NCI-H1092 treated with DMSO at 0.1 percent for 48 hours (cell line): ENCODE measurements at places on chromosomes 13 and 19.

GRCh38 chr13:44395976-44396694 is 22.5 kb downstream of the SERP2 start:
- no peak for DNase-seq

- DNase-seq = no peak
Measured at GRCh38 chr13:77062097-77062496, 35.1 kb upstream of the FBXL3 start.

DNA sequence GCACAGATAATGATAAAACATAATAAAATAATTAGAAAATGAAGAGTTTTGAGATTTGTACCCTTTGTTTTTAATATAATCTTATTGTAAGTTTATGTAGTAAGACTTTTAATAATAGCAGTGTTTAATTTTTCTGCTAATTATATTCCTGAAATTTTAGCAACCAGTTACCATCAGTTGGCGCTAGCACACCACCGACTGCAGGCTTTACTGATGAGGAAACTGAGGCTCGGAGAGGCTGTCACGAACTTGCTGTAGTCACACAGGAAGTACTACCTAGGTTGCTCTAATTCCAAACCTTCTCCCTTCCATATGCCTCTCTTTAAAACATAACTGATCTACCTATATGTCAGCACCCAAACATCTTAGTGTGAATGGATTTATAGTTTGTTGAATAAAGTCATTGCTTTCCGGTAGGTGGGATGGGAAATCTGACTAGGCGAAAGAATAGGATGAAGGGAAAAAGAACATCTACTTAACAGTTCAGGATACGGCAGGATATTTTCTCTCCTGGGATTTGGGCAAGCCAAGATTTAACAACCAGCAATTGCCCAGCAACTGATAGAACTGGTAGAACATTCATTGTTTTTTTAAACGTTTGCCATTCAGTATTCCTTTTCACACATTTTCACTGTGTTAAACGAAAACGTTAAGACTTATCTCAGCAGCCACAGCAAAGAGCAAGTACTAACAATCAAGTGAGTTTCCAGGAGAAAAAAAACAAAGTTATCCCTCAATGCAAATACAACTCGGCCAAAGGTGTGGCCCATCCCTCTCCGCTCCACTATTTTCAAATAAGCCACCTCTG is 822 bp upstream of the RFXAP start:
- peak; percentile 58 for DNase-seq

- DNase-seq = no peak
Measured at GRCh38 chr13:59963383-59963782, 200.3 kb downstream of the DIAPH3 start.

- no peak for DNase-seq
Measured at GRCh38 chr13:97311956-97312355, 89.8 kb downstream of the MBNL2 start.

DNA sequence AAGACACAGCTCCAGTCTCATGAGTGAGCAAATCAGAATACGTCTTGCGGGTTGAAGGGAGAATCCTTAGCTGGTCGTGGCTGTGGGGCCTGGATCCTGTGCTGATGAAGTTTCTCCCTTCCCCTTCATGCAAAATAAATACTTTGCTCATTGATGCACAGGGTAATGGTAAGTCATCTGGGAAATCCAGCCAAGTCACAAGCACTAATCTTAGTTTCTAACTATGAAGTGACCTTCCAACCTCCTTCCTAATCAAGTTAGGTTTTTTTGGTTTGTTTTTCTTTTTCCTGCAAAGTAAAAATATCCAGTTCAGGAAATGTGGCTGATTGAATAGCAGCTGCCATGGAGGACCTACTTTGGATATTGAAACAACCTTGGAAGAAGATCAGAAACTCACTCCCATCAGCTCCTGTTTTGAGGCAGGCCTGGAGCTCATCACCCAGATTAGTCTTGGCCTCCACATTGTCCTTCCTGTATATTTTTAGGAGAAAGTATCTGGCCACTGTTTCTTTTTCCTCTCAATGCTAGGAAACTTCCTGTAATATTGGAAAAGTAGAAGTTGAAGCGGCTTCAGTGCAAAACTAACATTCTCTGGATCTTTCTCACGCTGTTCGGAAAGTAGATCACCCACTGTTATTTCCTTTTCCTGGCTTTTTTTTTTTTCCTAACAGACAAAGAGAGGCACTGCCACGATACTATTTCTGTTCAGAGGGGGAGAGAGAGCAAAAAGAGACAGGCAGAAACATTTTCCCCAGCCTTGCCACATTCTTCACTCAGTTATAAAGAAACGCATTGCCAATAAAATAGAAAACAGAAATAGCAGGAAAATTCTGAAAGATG is 12.3 kb upstream of the ARL11 start:
- DNase-seq = no peak

DNA sequence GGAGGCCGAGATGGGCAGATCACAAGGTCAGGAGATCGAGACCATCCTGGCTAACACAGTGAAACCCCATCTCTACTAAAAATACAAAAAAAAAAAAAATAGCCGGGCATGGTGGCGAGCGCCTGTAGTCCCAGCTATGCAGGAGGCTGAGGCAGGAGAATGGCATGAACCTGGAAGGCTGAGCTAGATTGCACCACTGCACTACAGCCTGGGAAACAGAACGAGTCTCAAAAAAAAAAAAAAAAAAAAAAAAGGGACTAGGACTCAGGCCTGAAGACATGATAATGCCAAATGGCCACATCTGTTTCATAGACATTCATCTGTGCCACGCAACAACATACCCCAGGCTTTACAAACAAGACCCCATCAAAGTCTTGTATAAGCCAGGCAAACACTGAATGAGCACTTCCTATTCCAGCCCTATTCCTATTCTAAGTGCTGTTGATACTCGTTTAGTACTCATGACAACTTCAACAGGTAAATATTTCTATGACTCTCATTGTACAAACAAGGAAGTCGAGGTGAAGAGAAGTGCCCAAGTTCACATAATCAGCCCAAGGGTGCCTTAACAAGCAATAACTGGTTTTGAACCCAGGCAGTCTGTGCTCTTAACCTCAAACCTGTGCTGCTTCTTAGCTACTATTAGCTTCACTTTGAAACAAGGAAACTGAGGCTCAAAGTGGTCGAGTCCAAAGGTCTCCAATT is 1.7 kb downstream of the B9D2 start:
- no peak for DNase-seq

DNA sequence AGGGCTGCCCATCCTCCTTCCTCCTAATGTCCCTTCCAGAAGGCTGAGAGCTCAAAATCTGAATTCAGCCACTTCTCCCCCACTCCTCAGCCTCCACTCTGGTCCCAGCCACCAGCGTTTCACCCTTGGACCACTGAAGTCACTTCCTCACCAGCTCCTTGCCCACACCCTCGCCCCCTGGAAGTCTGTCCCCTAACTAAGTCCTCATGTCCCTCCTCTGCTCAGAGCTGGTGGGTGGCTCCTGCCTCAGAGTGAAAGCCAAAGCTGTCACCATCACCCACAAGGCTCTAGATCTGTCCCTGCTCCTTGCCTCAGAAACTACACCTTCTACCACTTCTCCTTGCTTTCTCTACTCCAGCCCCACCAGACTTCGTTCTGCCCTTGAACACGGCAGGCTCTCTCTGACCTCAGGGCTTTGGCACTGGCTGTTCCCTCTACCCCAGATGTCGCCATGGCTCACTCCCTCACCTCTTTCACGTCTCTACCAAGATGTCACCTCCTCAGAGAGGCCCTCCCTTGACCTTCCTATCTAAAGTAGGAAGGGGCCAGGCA is 1.7 kb downstream of the ERCC1 start:
- DNase-seq = no peak

DNA sequence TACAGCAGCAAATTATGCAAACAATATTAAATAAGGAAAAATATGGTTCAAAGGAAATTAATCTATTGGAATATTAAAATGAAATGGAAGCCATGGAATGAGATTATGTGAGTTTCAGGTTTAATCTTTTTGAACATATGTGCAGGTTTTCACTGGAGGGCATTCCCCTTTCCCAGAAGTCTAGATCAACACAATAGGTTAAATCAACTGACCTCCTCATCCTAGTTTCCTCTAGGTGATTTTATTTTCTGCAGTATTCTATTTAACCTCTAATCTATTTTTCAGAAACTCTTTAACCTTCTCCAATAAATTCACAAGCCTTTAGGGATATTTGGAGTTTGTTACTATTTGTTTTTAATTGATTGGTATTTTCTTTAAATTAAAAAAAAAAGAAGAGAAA is 2657.6 kb upstream of the PCDH20 start:
- DNase-seq = no peak

- no peak for DNase-seq
Measured at GRCh38 chr19:9580728-9581127, 3.6 kb downstream of the ZNF121 start.

GRCh38 chr13:61664801-61665705 is 249.4 kb upstream of the PCDH20 start:
- DNase-seq = peak; percentile 9

DNA sequence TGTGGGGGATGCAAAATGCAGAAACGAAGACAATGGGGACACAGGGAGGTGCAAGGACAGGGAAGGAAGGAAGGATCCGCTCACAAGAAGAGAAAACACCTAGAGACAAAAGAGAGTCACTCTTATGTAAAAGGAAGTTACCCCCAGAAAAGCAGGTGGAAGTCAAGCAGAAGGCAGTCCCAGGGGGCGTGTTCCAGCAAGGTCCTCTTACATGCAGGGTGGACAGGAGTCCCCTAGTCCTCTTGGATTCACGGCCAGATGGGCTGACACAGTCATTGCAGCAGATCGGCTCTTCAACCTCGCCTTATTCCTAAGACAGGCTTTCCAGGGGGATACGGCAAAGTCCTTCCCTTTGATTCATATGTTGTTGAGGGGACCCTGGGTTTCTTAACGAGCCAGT is 83.9 kb upstream of the SPATA13 start:
- no peak for DNase-seq

- no peak for DNase-seq
Measured at GRCh38 chr13:90956031-90956430, 391.5 kb upstream of the MIR17HG start.

- no peak for DNase-seq
Measured at GRCh38 chr13:52695856-52696255, 43.2 kb downstream of the SUGT1 start.

DNA sequence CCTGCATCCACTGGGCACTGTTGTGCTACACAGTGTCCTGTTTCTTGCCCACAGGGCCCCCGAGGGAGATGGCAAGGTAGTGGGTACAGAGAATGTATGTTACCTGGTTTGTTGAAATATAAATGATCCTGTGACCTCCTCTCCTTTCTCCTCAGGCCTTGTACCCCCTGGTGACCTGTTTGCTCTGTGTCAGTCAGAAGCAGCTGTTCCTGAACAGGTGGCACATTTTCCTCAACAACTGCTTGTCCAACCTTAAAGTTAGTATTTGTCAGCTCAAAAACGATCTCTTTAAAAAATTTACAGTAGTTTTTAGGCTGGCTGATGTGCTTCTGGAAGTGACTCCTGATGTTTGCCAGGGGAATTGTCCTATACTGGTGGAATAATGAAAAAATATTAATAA is 105.1 kb downstream of the FRY start:
- peak; percentile 10 for DNase-seq

- no peak for DNase-seq
Measured at GRCh38 chr19:27635401-27635800, 1577.5 kb downstream of the UQCRFS1 start.

DNA sequence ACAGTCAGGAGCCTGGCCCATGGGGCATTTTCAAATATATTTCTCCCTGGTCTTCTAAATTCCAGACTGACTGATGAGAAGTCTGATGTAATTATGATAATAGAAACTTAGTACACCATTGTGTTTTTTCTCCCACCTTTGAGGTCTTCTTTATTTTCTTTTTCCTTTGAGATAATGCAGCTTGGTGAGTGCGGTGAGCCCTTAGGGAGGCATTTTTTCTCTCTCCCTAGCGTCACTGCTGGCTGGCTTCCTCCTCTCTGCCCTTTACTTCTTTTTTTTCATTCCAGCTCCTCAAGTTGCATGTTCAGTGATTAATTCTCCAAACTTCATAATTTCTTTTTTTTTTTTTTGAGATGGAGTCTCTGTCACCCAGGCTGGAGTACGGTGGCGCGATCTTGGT is 12.8 kb upstream of the CDC42EP5 start:
- no peak for DNase-seq

DNA sequence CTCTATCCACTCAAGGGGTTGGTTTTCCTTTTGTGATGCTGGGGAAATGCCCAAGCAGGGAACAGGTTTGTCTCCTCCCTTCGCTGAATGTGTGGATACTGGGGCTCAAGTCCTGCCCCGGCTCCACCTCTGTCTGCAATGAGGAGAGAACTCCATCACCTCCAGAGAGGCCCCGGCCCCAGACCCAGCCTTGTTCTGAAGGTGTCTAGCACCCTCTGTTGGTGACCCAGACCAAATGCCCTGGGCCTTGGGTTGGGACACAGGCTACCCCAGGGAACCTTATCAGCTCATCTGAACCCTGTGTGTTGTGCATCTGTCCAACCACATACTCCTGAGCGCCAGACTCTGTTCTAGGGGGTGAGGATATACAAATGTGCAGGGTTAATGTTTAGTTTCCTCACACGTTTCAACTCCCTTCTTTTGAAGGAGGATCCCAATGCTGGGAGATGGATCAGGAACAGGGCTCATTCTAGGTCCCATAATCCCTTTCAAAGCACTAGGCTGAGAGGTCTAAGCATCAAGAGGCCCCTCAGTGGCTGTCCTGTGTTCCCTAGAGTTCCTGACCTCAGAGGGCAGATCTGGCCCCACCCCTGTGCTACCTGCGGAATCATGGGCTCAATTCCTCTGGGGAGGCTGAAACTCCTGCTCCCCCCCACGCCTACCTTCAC is 112.5 kb upstream of the SLC7A1 start:
- DNase-seq = no peak

DNA sequence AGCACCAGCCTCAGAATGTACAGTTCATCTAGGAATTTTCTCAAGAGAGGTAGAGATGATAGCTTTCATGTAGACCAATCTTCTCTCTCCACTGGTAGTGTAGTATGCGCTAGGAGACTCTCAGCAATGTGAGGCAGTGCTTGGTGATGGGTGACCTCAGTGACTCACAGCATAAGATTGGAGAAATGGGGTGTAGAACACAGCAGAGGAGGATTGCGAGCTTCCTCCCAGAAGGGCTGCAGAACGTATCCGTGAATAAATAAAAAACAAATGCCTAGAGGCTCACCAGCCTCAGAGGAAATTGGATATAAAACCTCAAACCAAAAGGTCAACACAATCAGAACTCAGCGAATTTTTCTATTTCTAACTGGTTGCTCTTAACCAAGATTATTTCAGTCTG is 182.9 kb upstream of the RXFP2 start:
- DNase-seq = no peak

- no peak for DNase-seq
Measured at GRCh38 chr19:35596366-35596999, 10.5 kb downstream of the PMIS2 start.
